ENCODE measurements at places on chromosomes 5 and 9. TPM values are rescaled to one million over a fixed set of nuclear protein-coding genes. Genes with fewer than 3 reads are reported as not detected.

Gene MARCOL
- total RNA-seq, result not detected

DNA sequence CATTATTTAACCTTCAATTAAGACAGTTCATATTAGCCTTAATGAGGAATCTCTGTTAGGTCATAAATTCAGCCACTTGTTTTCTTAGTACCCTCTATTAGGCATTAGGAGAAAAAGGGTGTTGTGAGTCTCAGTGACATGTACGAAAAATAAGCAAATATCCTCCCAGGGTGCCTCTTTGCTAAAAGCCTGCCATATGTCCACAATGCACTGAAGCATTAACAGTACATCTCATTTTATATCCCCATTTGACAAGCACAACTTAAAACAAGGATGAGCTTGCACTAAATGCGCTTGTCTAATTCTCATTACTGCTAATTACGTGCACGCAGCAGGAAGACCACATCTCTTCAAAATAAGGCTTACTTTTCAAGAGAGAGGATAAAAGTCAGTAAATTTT, 48.4 kb upstream of the SRFBP1 start:
- DNase-seq, result no peak

DNA sequence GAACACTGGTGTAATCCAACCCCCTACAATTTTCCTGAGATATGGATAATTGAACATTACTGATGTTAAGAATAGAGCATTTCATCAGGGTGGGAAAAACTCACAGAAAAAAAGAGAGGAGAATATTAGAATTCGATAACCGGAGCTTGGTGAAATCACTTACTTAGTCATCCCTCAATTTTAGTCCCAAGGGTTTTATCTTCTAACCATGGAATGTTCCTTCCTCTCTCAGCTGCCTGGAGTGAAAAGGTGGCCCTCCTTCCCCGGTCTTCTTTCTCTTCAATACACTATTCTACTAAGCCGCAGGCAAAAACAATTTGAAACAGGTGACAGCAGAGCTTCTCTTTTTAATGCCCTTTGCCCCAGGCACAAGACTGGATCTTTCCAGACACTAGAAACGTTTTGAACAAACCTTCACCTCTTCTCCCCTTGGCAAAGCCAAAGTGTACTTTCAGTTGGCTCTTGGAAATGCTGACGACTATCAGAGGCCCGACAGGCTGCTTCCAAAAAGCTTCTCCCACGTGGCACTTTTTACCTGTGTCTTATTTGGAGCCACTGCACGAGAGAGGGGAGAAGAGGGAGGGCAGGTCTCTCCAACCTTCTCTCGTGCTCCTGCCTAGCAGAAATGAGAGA, 543.9 kb downstream of the TLE1 start:
- DNase-seq, result no peak

DNA sequence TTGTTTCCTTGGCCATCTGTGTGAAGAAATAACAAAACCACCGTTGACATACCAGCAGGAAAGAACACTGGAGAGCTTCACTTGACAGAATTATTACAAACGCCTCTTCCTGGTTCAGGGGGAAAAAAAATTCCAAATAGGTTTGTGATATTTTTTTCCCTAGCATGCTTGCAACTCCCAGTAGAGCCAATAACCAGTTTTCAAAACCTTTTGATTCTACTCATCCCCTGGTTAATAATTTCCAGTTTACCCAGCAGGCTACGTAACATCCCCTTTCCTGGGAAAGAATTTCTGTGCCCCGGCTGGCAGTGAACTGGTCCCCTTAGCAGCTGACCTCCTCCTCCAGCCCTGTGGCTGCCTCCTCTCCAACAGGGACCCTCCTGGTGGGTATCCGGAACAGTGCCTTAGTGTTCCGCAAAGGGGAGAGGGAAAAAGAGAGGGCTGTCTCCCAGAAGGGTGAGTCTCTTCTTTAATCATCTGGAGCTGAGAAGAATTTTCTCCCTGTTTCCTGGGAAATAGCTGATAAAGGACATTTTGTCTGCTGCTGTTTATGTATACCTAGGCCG, 72.8 kb upstream of the BOD1 start:
- peak; percentile 4 for DNase-seq

GRCh38 chr5:150272531-150272930, 17.0 kb downstream of the CAMK2A start:
- peak; percentile 49 for DNase-seq
